Stimulated activated CD4-positive, alpha-beta T cell treated with anti-CD3 and anti-CD28 coated beads, Interleukin-1b, Interleukin-23, amount 100 ng/mL, for 1 hour (primary cell): ENCODE measurements at places on chromosomes 16 and 17.

DNA sequence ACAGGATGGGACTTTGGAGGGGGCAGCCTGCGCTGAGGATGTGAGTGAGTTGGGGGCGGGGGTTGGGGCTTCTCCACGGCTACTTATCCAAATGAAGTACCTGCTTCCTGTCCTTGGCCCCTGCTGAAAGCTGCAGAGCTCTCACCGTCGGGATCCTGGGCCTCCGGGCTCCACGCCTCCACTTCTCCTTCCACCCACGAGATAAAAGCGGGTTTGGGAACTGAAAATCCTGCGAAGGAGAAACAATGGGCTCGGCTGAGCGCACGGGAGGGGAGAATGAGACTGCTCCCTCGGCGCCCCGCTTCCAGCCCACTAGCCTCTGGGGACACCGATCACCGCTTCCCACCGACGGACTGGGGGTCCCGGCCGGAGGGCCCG, 486 bp downstream of the ZNF785 start:
- DNase-seq: no peak

DNA sequence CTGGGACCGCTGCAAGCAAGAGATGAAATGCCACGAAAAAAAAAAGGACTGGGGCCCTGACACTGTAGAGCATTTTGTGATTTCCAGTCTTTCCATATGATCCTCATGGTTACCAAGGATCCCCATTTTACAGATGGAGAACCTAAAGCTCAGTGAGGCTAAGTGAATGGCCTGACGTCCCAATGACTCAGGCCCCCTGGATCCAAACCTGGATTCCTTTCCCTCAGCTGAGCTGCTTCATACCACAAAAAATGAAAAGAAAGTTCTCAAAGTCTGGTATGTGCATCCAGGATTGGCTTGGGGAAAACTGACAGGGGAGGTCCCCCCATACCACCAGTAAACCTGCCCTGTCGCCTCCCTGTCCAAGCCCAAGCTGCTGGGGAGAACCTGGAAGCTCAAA, 80.5 kb downstream of the TEX14 start:
- no peak for DNase-seq

DNA sequence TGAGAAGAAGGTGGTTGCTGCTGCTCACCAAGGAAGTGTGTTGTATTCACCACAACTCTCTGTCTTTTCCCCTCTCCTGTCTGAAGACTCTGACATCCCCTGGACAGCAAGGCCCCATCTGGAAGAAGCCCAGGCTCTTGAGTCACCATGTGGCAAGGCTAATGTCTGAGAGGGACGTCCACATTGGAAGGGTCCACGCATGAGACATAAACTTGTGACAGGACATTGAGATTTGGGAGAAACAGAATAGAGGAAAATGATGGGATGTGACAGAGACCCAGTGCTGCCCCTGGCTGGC, 176.5 kb downstream of the IRF8 start:
- DNase-seq: no peak

- DNase-seq: no peak
Observed at GRCh38 chr17:20279631-20280030, 187.7 kb downstream of the LGALS9B start.

DNA sequence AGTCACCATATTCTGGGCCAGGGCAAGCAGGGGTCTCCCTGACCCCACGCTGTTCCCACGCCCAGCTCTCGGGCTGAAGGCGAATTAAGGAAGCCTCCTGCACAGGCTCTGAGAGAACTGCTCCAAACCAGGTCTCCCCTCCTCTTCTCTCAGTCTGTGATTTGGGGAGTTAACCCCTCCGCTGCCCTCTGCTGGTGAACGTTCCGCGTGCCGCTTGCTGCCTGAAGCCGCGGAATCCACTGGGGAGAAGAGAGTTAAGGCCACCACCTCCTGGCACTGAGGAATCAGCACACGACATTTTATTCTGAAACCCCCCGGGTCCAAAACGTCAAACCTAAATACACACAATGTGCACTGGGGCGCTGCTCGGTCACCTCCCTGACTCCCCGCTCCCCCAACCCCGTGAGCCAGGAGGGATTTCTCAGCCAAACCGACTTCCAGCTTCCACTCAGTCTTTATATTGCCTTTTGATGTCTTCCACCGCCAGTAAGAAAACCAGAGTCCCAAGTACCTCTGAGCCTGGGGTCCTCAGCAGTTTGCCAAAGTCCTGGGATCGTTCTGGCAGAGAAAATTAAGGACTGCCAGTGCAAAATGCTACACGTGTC, 54.4 kb upstream of the RCVRN start:
- no peak for DNase-seq

GRCh38 chr16:57760357-57761160, 25.0 kb downstream of the KATNB1 start:
- no peak for DNase-seq

GRCh38 chr17:79084291-79085153, 9.9 kb downstream of the ENGASE start:
- no peak for DNase-seq
